ENCODE measurements at places on chromosomes 2 and 18.

- no peak for DNase-seq
These were observed 30.4 kb downstream of the MTERF4 start for GRCh38 chr2:241071677-241072111.

- no peak for DNase-seq
These were observed 35.2 kb downstream of the OTOF start for GRCh38 chr2:26442707-26443106.

GRCh38 chr18:25592804-25593360 is 240.9 kb upstream of the ZNF521 start:
- no peak for DNase-seq

- no peak for DNase-seq
These were observed 275.8 kb downstream of the KCNS3 start for GRCh38 chr2:18154259-18154658.

DNA sequence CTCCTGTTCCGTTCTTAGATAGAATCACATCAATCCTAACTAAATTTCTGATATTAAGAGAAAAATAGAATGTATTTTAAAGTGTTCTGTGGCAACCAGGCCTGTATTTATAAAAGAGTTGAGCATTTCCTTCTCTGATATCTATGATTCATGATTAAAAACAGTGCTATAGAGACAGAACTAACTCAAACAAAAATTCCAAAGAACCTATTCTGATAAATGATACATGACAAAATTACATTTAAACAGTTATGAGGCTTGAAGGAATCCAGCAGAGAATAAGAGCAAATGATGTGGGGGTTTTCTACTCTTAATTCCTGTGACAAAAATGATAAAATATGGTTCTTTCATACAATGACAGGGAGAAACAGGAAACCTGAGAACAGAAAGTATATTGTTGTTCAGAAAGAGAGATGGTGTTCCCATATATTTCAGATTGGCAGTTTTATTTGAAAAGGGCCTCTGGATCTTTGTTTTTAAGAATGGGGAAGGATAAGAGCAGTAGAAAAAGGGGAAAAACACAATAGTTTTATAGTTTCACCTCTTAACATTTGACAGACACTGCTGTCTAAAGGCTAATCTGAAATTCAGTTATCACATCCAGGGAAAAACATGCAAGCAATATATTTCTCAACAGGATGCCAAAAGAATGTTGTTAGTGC is 944.3 kb downstream of the LRP1B start:
- DNase-seq, result no peak

- DNase-seq, result no peak
These were observed 83.5 kb downstream of the IKZF2 start for GRCh38 chr2:213067888-213068287.

DNA sequence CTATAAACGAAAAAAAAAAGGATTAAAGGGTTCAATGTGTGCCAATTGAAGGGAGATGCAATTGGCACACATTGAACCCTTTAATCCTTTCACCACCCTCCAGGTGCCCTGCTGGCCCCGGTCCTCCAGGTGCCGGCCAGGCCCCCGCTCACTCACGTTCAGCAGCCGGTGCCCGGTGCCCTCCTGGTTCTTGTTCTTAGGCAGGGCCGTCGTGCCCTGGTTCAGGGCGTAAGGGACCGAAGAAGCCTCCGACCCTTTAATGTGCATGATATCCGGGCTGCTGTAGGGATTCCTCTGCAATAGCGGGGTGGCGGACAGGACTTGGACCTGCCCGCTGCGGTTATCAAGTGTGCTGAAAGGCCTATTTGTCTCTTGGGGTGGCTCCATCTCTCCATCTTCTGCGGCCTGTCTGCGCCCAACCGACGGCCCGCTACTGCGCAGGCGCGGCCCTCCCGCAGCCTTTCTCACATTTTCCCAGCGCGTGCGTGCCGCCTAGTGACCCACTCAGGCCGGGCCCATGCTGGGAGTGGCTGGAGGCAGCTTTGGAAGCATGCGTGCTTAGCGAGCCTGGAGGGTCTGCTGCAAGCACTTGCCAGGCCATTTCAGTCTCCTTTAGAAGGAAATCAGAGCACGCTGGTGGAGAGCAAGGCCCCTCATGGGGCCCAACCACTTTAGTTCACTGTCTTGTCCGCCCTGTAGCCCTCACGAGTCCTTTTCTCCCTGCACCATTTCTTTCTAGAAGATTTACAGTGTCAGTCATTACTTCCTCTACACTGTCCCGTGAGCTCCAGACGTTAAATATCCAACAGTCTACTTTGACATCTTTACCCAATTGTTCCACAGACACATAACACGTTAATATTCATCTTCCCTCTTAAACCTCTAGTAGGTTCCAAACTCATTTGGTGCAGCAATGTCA is 24.3 kb downstream of the TMEM237 start:
- no peak for DNase-seq

DNA sequence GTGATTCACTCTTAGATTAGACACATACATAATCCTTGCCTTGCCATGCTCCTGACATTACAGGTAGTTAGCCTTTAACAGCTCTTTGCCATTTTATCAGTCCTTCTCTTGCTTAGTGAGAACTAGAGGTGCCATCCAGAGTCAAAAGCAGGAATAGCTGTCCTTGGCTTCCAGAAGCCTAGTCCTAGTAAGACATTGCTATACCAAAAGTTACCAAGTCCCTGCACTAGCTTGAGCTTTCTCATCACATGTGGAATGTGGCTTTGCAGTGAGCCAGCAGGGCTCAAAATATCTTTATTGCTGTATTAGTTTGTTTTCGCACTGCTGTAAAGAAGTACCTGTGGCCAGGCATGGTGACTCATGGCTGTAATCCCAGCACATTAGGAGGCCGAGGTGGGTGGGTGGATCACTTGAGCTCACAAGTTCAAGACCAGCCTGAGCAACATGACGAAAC is 104.7 kb upstream of the NOSTRIN start:
- DNase-seq, result no peak

- no peak for DNase-seq
These were observed 255.5 kb downstream of the CDH2 start for GRCh38 chr18:27921392-27921791.

DNA sequence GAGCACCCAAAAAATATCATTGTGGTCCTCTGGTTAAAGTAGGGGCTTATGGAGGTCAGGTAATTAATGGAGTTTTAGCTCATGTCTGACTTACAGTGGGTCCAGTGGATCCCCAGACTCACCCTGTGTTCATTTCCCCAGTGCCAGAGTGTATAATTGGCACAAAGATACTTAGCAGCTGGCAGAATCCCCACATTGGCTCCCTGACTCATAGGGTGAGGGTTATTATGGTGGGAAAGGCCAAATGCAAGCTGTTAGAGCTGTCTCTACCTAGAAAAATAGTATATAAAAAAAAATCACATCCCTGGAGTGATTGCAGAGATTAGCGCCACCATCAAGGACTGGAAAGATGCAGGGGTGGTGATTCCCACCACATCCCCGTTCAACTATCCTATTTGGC is 1067.6 kb upstream of the ACVR2A start:
- no peak for DNase-seq

DNA sequence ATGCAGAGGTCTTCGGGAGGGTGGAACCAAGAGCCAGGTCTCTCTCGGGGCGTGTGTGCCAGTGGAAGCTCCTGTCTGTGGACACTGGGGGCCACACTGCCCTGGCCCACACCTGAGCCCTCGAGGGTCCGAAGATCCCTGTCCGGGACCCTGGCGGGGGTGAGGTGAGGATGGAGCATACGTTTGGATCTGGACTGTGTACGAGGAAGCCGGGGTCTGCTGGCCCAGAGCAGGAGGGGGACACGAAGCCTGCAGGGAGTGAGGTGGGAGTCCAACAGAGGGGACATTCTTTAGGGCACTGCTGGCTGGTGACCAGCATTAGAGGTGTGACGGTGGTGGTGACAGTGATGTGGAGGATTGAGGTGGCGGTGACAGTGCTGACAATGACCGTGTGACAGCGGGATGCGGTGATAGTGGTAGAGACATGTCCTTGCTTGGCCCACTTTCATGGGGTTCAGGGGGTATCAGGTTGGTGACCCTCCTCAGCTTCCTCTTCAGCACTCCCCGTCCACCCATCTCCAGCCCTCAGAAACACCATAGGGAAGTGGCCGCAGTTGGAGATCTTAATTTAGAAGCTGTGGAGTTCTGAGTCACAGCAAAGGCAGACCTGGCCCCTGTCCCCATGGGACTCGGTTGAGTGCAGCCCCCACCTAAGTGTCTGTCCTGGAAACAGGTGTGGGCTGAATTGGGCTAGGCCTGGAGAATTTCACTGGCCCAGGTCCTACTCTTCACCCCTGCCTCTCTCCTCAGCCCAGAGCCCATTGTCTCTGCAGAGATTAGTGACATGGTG is 252.0 kb downstream of the DYSF start:
- peak; percentile 43 for DNase-seq
